ENCODE measurements at places on chromosomes 2 and 18.
A peak's percentile ranks its signal among the peaks of the same experiment; 100 is the strongest.

DNA sequence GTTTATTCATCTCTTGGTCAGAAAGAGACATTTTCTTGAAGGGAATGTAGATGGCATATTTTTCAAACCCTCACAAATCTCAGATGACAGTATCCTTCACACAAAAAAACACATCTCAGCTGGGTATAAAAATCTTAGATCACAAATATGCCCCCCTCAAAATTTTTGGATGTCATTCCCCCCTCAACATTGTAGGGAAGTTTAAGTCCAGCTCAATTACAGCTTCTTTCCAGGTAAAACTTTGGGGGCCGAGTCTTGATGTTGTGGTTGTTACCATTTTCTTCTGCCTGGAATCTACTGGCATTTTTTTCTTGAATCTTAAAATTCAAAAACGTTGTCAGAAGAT lies 46.1 kb downstream of the HDAC4 start:
- DNase-seq = no peak

GRCh38 chr2:102080451-102081242 lies 61.9 kb upstream of the IL1R1 start:
- DNase-seq = peak; percentile 73

DNA sequence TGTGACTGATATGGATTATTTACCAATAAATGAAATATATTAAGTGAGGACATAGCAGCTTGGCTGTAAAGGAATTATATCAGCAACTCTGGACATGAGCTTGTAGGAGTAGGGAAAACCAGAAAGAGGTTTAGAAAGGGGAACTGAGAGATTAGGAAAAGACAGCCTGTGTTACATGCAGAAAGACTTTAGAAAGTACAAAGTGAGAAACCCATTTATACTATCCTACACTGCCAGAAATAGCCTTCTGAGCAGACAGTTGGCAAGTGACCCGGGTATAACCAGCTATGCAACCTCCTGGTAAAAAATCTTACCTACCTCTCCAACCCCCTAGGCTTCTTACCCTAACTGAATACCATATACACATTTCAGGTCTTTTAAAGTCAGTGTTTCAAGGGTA lies 134.1 kb downstream of the ANKRD44 start:
- DNase-seq = no peak

DNA sequence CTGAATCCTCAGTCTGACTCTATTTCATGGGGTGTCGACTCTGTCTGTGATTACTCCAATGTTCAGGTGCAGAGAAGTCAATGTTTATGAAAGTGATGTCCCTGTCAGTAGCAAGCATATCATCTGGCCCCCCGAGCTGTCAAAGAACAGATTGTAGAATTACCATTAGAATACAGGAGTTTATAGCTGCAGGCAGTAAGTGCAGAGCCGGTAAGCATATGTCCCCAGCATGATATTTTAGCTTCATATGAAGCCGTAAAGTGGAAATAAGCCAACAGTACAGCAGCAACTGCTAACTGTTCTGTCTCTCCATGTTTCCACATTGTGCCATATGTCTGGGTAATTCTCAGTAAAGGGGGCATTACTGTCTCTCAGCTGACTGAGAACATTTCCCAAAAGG lies 541.8 kb downstream of the SOX11 start:
- no peak for DNase-seq

DNA sequence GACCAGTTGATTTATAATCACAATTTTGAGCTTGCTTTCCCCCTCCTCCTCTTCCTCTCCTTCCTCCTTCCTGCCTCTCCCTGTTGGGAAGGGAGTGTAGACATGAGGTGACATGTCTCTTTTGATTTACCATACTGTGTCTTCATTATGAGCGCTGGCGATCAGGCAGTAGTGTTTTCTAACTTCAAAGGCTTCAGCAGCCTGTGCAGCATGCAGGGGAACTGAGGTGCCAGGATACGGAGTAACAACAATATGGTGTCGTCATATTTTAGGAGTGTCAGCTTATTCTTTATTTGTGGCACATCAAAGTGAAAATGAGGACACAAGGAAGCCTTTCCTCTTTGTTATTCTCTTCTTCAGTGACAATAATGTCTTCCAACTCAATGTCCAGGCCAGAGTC lies 864.2 kb downstream of the SLC4A3 start:
- no peak for DNase-seq

DNA sequence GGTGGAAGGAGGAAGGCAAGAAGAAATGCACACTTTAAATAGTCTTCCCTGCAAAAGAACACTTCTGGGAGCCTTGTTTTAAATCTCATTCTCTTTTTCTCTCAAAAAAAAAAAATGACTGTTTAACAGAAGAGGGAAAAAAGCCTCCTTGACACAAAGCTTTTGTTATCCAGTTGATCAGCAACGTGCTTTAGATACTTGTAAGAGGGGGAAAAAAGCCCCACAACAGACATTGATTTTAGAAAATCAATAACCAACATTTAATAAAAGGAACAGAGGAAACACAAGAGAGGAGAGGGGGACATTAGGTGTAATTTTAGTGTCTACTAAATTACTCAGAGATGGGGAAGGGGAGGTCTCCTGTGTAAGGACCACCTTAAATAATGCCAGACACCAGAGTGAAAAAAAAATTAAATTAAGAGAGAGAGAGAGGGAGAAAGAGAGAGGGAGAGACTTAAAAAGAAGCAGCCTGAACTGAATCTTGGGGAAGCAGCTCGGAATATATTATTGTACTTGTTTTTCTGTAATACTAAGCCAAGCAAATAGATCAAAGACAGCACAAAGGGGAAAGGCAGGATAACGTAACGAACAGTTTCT lies 4.7 kb downstream of the ZEB2 start:
- no peak for DNase-seq

DNA sequence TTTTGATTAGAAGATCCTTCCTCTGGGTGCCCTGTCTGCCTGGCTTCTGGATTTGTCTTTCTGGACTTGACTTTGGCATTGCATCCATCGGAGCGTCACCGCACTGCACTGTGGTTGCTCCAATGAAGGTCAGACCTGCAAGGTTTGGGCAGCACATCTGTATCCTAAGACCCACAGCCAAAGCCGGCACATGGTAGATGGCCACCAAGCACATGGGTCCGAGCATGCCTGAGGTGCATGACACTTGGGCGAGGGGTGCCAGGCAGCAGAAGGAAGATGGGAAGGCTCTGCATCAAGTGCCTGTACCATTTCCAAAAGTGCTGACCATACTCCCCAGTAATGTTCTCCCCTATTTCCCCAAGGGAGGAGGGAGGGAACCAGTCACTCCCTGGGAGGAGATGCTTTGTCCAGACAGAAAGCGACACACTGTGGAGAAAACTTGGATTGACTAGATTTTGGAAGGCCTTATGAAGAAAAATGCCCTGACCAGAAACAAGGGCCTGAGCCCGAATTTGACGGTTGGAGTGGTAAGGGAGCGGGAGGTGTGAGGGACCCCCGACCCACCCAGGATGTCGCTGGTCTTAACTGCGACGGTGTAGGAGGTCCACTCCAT lies 149.9 kb downstream of the LOXHD1 start:
- DNase-seq = no peak

DNA sequence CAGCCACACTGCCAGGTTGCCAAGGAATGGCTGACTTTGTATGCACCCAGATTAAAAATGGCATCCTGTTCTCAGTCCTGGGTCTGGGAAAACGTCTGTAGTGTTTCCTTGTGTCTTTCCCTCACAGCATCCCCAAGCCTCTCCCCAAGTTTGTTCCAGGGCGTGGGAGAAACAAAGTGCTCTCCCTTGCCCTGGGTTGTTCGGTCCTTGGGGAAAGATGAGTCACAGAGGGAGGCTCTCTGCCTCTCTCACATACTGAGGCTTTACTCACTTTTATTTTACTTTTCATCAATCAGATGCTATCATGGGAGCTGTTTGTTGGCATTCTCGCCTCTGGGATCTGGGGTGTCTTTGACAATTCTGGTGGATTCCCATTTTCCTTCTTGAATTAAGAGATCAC lies 492.3 kb downstream of the XIRP2 start:
- DNase-seq = no peak

DNA sequence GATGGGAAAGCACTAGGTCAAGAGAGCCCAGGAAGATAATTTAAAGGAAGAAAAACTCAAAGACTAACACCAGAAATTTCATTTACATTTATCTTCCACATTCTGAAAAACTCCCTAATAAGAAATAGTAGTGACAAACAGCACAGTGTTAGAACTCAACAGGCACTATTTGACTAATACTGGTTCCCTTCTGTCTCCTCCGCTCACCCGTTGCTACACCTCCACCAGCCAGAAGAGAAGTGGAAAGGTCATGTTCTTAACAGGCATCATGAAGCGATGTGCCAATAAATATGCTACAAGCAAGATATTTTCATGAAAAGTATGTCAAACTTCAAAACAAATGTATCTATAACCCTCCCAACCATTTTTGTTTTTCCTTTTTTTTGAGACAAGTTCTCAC lies 5.7 kb downstream of the ROCK1 start:
- no peak for DNase-seq
